ENCODE measurements at places on chromosomes 2 and 18. TPM values are rescaled to one million over a fixed set of nuclear protein-coding genes. Genes with fewer than 3 reads are reported as not detected.

PAX8 gene
- 0.35 TPM for total RNA-seq

GAREM2 gene
- 10.4 TPM for total RNA-seq

LRP2 gene
- total RNA-seq, result 2.6 TPM

SERPINB12 gene
- total RNA-seq, result not detected

MEP1B gene
- not detected for total RNA-seq

SERPINB2 gene
- not detected for total RNA-seq

REG1B gene
- not detected for total RNA-seq

TBC1D8 gene
- 2.6 TPM for total RNA-seq

PSMG2 gene
- 120 TPM for total RNA-seq

CRYBA2 gene
- not detected for total RNA-seq

CFC1B gene
- total RNA-seq, result not detected

RAB6C gene
- not detected for total RNA-seq

SFTPB gene
- total RNA-seq, result not detected

UGT1A3 gene
- not detected for total RNA-seq

ATP8B1 gene
- not detected for total RNA-seq

TDRD15 gene
- total RNA-seq, result not detected

TTN gene
- 9.2 TPM for total RNA-seq

ARHGAP25 gene
- 43.0 TPM for total RNA-seq

ALPG gene
- not detected for total RNA-seq
